Cortex of kidney (tissue), 1 donor: ENCODE measurements at places on chromosomes 16 and 17.

DNA sequence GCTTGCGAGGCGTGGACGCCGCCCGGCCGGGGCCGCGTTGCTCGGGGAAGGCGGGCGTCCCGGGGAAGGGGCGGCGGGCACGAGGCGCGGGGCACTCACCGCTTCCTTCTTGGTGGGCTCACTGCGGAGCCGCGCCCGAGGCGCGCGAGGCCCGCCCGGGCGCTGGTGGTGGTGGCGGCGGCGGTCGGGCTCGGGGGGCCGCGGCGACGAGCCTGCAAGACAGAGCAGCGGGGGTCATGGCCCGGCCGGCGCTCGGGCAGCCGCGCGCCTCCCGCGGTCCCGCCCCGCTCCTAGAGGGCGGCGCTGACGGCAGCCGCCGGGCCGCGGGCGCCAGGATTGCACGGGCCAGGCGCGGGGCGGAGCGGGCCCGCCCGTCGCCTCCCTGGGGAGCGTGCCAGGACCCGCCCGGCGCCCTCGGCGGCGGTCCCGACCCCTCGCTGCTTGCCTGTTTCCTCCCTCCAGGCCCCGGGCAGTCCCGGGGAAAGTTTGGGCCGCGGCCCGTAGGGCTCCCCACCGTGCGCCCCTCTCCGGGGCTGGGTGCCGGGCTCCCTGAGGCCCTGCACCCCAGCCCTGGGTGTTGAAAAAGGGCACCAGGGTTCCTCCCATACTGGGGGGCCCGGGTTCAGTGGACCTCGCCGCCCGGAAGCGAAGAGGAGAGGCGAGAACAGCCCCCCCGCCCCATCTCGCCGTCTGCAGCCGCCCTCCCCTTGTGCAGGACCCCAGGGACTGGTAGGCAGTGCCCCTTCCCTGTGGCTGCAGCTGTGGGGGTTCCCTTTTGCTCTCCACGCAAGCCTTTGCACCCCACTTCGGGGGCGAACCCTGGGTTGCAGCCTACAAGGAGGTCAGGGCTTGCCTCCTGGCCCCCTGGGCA lies at the start of gene C16orf74:
Gene C16orf74, minus strand, starts transcription at position 270 of the 871 bp plus-strand sequence. CDS start 15,879 bp downstream, outside the sequence.
- DNase-seq = no peak

DNA sequence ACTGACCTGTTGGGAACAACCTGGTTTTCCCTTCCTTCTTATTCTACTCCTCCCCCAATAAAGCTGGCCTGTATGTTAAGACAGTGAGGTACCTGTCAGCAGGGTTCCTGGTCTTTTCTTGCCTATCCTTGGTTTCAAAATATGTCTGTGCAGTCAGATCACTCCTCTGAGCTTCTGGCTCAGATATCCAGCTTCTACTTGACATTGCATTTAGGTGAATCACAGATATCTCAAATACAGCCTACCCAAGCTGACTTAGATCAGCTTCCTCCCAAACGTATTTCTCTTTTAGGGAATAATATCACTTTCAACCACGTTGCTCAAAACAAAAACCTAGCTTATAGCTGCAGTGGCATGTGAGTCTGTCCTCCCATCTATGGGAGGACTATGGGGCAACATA lies 48.7 kb downstream of the TEX14 start:
- no peak for DNase-seq

GRCh38 chr17:67443931-67444595 lies 67.0 kb downstream of the PITPNC1 start:
- DNase-seq = no peak

DNA sequence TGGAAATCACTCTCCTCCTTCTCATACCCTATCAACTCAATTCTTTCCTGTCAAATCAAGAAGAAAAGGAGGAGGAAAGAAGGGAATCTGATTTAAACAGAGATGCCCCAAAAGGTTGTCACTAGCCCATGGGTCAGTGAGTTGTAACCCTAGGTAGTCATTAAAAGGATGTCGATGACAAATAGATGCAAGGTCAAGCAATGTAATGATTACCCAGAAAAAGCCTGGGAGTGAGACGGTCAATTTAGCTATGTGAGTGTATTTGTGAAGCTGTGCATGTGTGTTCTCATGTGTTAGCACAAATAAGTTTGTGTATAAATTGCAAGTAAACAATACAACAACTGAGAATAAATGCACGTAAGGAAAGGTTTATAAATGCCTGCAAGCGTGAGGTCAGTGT lies 190.5 kb upstream of the PMFBP1 start:
- DNase-seq = no peak

- no peak for DNase-seq
Observed at GRCh38 chr16:48959747-48960146, 321.9 kb downstream of the CBLN1 start.

DNA sequence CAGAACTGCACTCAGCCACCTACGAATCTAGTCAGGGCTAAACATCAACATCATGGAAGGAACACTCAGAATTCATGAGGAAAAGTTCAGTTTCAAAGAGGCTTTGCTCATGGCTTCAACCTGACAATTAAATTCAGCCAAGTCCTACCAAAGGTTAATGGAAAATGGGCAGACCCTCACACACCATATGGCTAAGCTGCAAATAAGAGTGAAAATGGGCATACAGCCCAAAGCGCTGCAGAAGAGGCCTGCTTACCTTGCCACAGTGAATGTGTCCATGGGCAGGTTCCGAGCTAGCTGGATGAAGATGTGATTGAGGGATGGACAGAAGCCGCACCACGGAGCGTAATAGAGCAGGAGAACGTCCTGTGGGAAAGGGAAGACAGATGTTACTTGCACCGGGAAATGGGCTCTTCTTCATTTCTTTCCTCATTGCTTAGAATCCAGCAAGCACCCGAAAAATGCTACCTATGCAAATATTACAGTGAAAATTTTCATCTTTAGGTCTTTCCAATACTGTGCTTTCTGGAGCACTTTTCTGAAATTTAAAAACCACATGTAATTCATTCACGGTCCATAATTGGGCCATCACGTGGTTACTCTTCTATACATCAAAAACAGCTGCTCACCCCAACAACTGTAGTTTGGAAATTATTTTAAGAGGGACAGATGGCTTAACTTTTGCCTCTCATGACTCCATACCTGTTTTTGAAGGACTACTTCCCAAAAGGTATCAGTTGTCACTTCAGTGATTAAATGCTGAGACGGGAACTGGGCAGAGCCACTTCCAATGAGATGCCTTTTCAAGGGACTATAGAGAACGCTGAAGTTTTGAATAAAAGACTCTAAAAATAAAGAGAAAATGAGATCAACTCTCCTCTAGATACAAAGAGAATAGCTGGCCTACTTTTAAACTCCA lies 19.6 kb downstream of the SNN start:
- no peak for DNase-seq

- no peak for DNase-seq
Observed at GRCh38 chr17:69512946-69513345, 98.4 kb downstream of the MAP2K6 start.

DNA sequence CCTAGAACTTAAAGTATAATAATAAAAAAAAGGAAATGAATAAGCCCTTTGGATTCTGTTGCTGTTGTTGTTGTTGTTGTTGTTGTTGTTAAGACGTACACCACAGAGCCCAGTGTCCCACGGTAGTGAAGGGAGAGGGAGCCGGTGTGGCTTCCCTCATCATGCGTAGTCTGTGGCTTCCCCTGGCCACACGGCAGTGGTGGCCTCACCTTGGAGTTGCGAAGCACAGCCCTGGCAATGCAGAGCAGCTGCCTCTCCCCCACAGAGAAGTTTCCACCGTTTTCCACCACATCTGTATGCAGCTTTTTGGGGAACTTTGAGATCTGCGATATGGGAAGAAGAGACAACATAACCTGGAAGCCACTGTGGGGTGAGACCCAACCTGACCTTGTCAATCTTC lies 14.1 kb upstream of the ABCC12 start:
- no peak for DNase-seq

GRCh38 chr16:67040166-67040565 lies 11.2 kb downstream of the CBFB start:
- no peak for DNase-seq

GRCh38 chr17:69960755-69961154 lies 114.3 kb upstream of the KCNJ16 start:
- DNase-seq = no peak

DNA sequence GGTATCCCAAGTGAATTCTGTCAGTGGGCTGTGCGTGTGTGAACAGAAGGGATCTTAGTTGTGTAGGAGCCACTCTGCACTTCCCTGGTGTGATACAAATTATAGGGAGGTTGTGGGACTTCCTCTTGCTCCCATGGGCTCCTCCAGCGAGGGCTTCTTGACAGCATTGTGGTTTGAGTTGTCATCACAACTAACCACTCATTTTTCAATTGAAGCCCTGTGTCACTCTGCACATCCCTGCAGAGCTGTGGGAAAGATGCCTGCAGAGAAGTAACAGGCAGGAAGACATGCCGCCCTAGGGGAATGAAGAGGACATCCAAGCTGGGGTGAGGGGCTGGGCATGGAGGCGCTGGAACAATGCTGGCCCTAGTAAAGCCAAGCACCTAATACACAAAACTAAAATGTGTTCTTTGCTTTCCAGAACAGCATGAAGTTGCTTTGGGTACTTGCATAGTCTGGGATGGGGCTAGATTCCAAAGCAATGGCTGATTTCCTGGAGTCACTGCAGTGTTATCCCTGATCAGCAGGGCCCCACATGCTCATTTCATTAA lies 692.5 kb downstream of the TOX3 start:
- no peak for DNase-seq

DNA sequence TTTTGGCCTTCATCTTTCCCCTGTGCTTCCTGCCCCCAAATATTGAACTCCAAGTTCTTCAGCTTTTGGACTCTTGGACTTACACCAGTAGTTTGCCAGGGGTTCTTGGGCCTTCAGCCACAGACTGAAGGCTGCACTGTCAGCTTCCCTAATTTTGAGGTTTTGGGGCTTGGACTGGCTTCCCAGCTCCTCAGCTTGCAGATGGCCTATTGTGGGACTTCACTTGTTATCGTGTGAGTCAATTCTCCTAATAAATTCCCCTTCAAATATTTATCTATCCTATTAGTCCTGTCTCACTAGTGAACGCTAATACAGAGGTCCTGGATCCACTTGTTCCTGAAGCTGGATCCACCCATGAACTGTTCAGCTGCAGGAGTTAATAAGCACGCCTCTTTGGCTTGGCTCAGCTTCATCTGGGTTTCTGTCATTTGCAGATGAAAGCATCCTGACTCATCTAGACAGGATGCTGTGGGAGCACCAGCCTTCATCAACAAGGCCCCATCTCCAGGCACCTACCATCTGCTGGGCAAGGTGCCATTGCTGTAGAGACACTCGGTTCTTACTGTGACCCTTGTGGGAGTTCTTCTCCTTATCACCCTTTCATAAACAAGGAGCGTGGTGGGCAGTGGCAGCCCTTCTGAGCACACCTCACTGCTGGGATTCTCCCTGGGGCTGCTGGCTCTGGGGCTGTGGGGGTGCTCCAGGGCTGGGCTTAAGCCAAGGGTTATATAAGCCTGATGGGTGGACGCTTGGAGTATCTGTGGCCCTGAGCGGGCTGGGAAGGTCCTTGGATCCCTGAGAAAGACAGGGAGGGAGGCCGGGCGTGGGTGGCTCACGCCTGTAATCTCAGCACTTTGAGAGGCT lies 23.1 kb downstream of the LAT start:
- DNase-seq = no peak

DNA sequence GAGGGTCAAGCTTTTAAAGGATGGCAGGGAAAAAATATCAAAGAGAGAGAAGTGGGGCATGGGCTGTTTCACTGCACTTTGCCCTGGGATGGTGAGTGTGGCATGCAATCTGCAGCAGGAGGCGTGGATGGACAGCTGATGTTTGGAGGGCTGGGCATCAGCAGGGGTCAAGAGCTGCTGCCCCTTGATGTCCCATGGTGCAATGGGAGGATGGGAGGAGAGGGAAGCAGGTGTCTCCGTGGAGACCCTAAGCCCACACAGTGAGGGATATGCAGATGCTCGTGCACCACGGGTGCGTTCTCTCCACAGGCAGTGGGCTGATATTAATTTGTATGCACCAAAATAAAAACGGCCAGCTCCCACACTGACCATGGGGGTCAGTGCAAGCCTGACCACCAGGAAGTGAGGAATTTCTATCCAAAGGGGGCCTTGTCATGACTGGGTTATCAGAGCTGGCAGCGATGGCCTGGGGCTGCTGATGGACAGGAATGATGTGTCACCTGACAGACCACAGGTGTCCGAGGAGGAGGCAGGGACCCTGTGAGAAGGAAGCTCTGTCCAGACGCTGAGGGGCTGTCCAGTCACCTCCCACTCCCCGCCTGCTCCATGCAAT lies 183.6 kb downstream of the IRF8 start:
- no peak for DNase-seq

GRCh38 chr17:40926341-40926740 lies 11.1 kb downstream of the KRT23 start:
- no peak for DNase-seq

DNA sequence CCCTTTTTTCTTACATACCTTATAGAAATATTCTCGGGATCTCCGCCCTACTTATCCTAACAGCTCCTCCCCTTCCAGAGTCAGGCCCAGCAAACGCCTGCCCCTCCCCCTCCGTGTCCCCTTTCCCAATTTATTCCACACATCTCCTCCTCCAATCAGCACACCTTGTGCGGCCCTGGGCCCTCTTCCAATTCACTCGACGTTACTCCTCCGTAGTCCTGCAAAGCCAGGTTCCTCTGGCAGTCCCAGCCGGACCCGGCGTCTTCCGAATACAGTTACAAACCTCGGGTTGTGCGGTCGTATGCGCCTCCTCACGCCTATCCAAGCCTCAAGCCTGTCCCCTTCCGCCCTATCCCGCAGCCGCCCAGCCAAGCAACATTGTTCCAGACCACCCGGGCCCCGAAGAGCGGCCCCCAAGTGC lies 677 bp downstream of the CBX1 start:
- DNase-seq = no peak

GRCh38 chr16:81821436-81822128 lies 42.5 kb downstream of the PLCG2 start:
- no peak for DNase-seq

DNA sequence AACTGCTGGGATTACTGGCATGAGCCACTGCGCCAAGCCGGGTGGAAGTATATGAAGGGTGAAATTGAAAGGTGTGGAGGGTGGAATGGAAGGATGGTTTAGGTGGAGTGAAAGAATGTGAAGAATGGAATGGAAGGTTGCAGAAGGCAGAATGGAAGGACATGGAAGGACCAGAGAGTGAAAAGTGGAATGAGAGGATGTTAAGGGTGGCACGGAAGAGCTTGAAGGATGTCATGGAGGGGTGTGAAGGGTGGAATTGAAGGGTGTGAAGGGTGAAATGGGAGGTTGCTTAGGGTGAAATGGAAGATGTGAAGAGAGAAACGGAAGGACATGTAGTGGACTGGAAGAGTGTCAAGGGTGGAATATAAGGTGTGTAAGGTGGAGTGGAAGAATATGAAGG lies 16.2 kb downstream of the MIS12 start:
- DNase-seq = no peak

GRCh38 chr16:87995644-87996043 lies 44.4 kb downstream of the BANP start:
- no peak for DNase-seq

- DNase-seq = no peak
Observed at GRCh38 chr17:31414550-31414918, 23.1 kb downstream of the RAB11FIP4 start.

- no peak for DNase-seq
Observed at GRCh38 chr16:85674418-85674755, 14.4 kb downstream of the GINS2 start.

GRCh38 chr16:30548416-30549253 lies 9.5 kb downstream of the ZNF764 start:
- no peak for DNase-seq
